8988T (cell line): ENCODE measurements at places on chromosomes 2 and 18.

DNA sequence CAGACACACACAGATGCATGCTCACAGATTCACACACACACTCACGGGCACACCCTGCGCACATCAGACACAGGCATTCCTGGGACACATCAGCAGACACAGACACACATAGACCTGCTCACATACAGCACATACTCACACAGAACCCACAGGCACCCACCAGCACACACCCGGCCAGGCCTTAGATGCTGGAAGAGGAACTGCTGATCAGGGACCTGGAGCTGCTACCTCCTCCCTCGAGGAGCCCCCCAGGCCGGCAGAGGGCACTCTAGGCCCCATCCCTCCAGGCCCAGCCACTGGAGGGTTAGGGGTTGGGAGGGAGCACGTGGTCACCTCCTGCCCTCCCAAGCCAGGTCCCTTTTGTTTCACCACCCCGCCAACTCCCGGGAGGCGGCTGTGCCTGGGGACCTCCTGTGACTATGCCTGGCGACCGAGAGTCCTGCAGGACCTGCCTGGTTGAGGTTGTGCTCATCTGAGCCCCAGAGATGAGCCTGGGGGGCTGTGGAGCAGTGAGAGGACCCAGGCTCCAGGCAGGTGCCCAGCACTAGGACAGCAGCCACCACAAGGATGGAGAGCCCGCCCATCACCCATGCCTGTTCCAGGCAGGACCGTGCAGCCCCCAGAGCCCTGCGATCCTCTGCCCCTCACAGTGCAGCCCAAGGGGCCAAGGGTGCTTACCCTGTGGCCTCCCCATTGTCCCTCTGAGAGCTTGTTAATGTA lies 21.0 kb upstream of the PTMA start:
- peak; percentile 91 for DNase-seq

DNA sequence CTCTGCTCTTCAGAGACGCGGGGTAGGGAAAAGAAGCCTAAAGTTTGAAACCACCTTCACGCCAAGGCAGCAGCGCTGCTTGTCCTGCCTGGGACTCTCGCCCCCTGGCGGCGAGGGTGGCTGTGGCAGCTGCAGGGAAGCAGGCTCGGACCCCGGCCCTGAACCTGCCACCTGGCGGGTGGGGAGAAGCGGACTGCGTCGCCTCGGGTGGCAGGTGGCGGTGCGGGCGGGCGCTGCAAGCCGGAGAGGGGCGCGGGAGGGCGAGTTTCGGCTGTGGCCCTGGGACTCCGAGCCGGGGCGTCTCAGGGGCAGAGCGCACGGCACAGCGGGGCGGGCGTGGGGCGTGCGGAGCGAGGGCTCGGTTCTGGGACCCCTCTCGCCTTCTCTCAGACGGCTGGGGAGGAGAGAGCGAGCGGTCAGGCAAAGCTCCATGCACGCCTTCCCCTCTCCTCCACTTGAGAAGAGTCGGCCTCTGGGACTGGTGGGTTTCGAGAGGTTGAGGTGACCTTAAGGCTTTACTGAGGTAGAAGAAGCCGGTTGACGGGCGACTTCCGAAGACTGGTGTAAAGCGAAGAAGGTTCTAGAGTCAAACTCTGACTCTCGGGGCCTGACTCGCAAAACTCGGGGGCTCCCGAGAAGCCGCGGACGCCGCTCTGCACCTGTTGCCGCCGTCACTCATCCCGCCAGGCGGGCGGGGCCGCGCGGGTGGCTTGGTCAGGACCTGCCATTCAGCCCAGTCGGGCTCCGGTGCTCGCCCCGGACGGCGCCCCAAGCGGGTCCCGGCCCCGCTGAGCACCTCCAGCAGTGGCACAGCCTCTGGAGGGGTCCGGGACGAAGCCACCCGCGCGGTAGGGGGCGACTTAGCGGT lies 1.1 kb upstream of the BOLL start:
- DNase-seq = no peak

GRCh38 chr2:228303960-228304359 lies 122.5 kb upstream of the SPHKAP start:
- DNase-seq = no peak

DNA sequence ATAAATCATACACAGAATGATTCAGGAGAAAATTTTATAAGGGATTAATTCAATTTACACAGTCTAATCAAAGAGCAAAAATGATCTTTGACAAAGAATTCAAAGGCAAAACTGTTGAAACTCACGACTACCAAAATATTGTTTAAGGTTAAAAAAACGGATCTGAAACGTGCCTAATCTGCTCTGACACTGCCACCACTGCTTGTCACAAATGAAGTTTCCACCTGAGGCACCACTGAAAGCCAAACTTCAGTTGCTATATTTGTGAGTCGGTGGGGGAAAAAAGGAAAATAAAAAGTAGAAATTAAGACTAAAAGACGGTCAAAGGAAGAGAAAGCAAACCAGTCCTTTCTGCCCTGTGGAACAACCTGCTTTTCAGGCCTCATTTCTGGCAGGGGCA lies 140.6 kb upstream of the DNMT3A start:
- no peak for DNase-seq

GRCh38 chr2:127563458-127564428 lies 28.3 kb downstream of the MYO7B start:
- no peak for DNase-seq

GRCh38 chr2:109239720-109240119 lies 110.7 kb downstream of the SH3RF3 start:
- peak; percentile 63 for DNase-seq

GRCh38 chr2:68423966-68424650 lies 43.0 kb downstream of the FBXO48 start:
- no peak for DNase-seq

- no peak for DNase-seq
These were observed 89.0 kb downstream of the EIPR1 start for GRCh38 chr2:3288470-3289170.

- DNase-seq = no peak
These were observed 299.1 kb upstream of the GALNT5 start for GRCh38 chr2:156958374-156958773.

GRCh38 chr2:220736778-220737177 lies 835.3 kb downstream of the EPHA4 start:
- no peak for DNase-seq

GRCh38 chr2:135030826-135031225 lies 16.4 kb downstream of the MAP3K19 start:
- no peak for DNase-seq

DNA sequence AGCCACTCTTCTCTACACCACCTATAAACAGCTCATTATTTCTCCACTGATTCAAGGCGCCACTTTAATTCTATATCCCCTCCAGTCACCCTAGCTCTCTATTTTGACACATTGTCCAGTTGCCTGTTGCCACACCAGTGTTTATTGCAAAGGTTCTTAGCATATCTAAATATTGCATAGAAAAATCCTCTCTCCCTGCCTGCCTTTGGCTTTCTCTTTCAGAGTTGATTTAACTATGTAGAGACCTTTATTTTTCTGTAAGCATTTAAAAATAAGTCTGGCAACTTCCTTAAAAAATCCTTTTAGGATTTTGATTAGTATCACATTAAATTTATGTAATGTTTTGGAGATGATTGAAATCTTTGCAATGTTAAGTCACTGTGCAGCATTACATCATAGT lies 47.9 kb upstream of the B3GNT7 start:
- DNase-seq = no peak

- no peak for DNase-seq
These were observed 25.3 kb upstream of the GCG start for GRCh38 chr2:162177301-162177700.

GRCh38 chr18:74290794-74291471 lies 830 bp downstream of the CYB5A start:
- DNase-seq = no peak

DNA sequence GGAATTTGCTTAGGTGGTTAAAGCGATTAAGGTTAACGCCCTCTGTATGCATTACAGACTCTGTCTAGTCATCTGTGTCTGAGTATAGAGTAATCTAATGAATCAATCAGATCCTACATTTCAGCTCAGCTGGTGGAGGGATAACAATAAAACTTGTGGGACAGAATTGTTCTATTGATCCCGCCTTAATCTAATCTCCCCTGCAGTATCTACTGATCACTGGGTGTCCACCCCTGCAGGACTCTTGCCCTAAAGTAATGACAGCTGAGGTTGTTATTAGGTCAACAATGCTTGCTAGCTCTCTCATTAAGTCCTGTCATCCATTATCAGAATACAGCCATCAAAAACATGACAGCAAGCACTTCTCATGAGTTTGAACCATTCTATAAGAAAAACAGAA lies 462.6 kb upstream of the TMEFF2 start:
- no peak for DNase-seq

DNA sequence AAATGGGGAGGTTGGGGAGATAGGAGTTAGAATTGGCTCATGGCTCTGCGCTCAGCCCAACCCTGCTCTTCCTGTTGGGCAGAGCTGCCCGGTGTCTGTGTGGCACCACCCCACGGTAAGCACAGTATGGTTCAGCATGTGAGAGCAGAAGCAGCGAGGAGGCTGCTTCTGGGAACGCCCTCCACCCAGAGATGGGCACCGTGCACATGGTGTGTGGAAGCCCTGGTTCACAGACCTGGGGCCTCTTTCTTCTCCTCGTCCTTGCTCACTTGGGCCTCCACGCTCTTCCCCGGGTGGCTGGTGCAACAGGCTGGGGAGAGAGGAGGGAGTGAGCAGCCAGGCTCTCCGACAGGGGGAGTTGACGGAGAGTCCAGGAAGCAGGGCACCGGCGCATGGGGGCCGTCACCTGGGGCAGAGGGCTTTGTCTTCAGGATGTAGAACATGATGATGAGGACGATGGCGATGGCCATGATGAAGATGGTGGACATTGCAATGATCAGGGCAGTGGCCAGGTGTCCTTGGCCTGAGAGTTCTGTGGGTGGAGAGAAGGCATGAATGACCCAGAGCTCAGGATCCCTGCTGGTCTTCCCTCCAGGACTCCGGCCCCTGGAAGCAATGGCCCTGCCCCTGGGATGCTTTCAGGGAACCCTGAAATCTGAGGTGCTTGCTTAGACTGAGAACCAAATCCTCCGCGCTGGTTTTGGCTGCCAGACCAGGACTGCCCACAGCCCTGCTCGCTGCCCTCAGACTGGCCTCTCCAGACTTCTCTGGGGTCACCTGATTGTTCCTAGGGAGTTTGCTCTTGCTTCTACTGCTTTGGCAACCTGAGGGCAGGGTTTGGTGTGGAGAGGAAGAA lies 78.3 kb downstream of the EDAR start:
- DNase-seq = no peak

DNA sequence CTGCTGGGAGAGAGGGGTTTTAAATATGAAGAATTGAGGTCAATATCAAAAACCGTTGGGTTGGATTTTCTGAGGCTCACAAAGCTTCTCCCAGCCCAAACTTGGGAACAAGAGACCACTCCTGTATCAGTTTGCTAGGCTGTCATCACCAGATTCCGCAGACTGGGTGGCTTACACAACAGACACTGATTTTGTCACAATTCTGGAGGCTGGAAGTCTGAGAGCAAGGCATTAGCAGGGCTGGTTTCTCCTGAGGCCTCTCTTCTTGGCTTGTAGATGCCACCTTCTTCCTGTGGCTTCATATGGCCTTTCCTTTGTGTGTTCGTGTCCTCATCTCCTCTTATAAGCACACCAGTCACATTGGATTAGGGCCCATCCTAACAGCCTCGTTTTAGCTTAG lies 122.9 kb upstream of the COPS8 start:
- DNase-seq = no peak

- DNase-seq = no peak
These were observed 50.8 kb upstream of the RASGRP3 start for GRCh38 chr2:33425586-33426031.

DNA sequence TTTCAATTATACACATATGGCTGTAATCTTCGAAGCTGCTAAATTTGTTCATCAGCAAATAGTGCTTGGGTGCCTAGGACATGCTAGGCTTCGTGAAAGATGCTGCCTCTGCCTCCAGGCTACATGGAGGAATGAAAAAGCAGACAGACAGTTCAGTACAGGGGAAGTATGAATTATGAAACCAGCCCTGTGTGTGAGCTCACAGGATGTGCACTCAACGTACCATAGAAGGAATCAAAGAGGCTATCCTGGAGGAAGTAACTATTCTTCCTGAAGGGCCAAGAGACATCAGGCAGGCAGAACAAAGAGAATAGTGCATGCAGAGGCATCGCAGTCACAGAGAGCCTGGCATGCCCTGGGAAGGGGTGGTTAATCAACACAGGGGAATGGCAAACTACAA lies 61.4 kb downstream of the DYM start:
- DNase-seq = no peak

GRCh38 chr2:36307441-36307840 lies 48.1 kb upstream of the CRIM1 start:
- no peak for DNase-seq

- DNase-seq = no peak
These were observed 20.1 kb downstream of the PAX8 start for GRCh38 chr2:113258471-113259147.

- no peak for DNase-seq
These were observed 79.7 kb upstream of the CYTIP start for GRCh38 chr2:157523270-157524247.

DNA sequence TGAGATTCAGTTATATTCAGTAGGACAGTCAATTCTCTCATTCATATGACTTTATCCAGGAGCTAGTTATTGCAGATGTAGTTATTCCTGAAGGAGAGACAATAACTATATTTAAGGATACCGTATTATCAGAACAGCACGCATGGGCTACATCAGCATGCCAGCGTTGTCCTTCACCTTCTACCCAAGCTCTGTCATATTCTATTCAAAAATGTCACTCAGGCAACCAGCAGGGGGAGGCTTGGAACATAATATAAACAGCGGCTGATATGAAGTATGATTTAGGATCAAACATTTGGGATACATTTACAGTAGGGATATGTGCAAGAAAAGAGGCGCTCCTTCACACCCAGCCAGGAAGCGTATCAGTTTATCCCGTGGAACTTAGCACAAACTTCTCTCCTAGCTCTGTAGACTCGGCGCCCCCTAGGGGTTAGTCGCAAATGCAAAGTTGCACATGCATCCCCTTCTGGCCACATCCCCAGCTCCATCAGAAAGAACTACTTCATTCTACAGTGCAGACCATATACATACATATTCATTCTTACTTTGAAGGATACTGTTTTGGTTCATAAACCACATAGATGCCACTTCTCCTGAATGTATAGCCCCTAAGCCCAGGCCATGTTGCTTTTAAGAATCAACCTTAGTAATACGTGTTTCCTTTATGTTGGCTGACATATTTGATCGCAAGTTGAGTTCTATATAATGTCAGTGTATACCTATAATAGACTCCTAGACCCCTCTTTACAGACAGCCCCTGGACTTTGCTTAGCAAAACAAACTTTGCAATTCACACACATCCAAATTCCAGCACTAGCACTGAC lies 759.4 kb downstream of the ADCYAP1 start:
- DNase-seq = no peak

- DNase-seq = no peak
These were observed 568.5 kb upstream of the SLC8A1 start for GRCh38 chr2:41020358-41020757.

GRCh38 chr18:3119401-3120341 lies 100.1 kb downstream of the MYOM1 start:
- DNase-seq = no peak

DNA sequence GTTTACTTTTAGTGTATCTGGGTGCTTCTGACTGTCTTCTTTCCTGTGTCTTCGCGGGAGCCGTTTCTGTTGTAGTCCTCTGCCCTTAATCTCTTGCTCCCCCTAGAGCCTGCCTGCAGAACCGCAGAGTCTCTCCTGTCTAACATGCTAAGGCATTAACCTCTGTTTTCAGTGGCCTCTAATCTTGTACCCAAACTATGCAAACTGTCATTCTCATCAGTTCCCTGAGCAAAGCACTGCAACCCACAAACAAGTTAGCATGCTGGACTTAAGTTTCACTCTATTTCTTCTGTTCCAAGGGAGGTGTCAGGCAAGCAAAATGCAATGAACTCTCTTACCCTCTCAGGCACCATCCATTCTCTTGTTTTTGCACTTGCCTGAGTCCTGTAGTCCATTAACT lies 138.4 kb downstream of the OTX1 start:
- no peak for DNase-seq
